ENCODE measurements at places on chromosomes 1 and 21.

DNA sequence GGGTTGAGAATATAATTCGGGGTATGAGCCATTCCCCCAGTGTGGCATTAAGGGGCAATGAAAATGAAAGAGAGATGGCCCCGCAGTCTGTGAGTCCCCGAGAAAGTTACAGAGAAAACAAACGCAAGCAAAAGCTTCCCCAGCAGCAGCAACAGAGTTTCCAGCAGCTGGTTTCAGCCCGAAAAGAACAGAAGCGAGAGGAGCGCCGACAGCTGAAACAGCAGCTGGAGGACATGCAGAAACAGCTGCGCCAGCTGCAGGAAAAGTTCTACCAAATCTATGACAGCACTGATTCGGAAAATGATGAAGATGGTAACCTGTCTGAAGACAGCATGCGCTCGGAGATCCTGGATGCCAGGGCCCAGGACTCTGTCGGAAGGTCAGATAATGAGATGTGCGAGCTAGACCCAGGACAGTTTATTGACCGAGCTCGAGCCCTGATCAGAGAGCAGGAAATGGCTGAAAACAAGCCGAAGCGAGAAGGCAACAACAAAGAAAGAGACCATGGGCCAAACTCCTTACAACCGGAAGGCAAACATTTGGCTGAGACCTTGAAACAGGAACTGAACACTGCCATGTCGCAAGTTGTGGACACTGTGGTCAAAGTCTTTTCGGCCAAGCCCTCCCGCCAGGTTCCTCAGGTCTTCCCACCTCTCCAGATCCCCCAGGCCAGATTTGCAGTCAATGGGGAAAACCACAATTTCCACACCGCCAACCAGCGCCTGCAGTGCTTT, 9.4 kb downstream of the PROX1 start:
- DNase-seq, result no peak

DNA sequence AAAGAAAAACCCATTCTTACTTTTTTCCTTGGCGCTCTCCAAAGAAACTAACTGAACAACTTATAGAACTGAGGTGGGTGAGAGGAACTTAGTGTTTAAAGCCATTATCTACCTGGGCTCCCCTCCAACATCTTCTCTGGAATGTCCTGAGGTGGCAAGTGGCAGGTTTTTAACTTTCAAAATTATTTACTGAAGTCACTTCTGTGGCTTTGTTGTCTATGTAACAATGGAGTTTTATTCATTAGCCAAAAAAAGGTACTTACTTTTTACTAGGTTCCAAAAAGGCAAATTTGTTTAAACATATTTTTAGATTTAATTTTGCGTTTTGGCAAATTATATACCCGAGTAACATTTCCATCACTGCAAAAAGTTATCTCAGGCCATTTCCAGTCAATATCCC, 2.4 kb downstream of the ENO1 start:
- no peak for DNase-seq

DNA sequence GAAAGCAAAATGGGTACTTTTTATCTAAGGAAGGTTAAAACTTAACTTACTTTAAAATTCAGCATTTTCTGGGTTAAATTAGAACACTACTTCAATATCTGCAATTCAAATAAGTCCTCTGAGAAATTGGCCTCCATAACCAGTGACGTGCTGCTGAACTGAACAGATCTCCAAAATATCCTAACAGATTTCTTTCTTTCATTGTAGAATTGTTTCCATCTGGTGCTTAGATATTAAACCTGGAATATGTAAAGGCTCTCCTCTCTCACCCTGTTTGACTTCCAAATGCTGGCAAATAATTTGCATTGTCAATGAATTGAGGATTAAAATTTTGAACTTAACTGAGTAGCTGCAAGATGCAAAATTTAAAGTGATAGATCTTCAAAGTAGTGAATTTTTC, 316.9 kb upstream of the CXADR start:
- DNase-seq, result no peak

GRCh38 chr1:183783767-183784637, 20.9 kb upstream of the RGL1 start:
- DNase-seq, result no peak

- no peak for DNase-seq
Observed at GRCh38 chr1:43368646-43369020, 822 bp upstream of the ELOVL1 start.

DNA sequence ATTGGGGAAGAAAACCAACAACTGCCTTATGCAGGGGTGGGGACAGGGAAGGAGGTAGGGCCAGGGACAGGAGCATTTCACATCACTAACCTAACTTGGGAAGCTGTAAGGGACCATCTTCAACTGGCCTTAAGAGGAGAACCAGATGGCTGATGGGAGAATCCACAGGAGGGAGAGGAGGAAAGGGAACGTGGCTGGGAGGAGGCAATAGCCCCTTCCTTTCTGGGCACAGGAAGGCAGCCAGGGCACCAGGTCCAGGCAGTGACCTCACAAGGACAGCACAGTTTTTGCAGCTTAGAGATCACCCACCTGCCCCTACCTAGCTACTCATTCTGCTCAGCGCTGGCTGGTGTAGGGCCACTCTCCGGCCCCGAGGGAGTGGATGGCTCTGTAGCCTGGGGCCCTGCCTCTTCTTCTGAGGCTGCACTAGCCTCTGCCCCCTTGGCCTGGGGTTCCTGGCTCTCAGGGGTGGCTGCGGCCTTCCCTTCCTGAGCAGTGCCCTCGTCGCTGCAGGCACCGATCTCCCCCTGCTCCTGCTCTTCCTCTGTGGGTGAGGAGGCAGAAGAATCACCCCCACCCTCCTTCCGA, 1.7 kb downstream of the MARCKSL1 start:
- DNase-seq, result no peak

DNA sequence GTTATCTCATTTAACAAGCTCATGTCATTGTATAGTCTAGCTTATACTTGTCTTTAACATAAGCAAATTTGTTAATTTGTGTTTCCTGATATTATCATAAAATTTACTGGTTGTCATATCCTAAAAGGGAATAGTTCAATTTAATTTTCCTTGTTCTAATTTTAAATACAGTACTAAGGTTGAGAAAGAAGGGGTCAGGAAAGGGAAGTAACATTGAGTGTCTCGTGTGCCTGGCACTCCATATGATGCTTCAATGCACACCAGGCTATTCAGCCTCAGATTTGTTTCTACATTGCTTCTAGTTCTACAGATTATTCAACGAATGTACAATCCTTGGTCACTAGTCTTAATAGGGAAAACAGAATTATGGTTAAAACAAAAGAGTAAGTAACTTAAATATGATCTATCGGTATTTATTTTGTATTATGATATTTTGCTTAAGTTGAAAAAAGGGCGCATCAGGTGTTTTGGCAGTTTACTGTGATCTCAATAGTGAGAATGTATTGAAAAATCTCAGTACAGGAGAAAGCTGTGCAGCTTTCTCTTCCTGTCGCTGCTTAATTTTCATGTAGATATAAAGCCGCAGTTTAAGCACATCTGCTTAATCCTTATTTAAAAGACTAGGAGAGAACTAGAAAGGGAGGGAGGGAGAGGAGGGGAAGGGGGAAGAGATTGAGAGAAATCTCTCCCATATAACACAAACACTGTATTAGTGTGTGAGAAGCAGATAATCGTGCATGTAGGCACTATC, 13.0 kb downstream of the PTPRC start:
- DNase-seq, result no peak

DNA sequence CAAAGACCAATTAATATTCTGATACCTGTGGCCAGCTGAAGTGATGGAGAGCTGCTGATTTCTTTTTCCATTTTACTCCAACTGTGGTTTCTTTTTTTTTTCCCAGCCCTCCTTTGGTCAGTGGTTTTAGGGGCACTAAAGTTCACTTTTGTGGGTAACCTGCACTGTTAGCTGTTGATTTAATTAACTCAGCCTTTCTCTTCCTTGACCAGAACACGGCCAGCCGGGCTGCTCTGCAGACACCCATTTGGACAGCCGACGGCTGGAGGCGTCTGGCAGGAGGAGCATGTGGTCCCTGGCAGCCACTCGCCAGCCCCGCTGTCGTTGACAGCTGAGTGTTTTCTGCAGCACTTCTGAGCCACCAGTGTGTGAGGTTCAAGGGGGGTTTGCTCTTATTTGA, 136.2 kb upstream of the RUNX3 start:
- no peak for DNase-seq

DNA sequence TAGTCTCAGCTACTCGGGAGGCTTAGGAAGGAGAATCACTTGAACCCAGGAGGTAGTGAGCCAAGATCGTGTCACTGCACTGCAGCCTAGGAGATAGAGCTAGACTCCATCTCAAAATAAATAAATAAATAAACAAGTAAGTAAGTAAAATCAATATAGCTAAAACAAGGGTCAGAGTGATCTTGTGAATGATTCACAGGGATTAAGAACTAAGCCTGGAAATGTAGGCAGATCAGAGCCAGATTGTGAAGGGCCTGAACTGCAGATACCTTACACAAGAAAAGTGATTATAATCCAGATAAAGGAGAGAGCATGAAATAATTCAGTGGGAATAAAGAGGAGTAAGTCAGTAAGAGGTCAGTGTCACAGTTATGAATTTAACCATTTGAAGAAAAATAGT, 41.5 kb downstream of the COP1 start:
- no peak for DNase-seq

DNA sequence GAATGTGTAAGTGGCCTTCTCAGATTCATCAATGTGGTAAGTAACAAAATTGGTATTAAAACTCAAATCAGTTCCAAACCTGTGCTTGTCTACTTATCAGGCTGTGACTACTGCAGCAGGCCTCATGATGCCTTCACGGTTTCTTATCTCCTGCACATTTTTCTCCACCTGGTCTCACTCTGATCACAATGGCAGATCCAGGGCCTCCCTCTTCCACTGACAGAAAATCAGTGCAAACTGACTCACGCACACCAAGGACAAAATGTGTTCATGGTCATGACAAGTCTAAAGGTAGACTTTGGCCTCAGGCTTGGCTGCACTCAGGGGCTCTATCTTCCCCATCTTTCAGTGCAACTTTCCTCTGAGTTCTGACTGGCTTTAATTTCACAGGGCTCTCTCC, 56.7 kb upstream of the ATP1A1 start:
- DNase-seq, result no peak

GRCh38 chr1:56060906-56061305, 518.5 kb downstream of the PLPP3 start:
- no peak for DNase-seq

DNA sequence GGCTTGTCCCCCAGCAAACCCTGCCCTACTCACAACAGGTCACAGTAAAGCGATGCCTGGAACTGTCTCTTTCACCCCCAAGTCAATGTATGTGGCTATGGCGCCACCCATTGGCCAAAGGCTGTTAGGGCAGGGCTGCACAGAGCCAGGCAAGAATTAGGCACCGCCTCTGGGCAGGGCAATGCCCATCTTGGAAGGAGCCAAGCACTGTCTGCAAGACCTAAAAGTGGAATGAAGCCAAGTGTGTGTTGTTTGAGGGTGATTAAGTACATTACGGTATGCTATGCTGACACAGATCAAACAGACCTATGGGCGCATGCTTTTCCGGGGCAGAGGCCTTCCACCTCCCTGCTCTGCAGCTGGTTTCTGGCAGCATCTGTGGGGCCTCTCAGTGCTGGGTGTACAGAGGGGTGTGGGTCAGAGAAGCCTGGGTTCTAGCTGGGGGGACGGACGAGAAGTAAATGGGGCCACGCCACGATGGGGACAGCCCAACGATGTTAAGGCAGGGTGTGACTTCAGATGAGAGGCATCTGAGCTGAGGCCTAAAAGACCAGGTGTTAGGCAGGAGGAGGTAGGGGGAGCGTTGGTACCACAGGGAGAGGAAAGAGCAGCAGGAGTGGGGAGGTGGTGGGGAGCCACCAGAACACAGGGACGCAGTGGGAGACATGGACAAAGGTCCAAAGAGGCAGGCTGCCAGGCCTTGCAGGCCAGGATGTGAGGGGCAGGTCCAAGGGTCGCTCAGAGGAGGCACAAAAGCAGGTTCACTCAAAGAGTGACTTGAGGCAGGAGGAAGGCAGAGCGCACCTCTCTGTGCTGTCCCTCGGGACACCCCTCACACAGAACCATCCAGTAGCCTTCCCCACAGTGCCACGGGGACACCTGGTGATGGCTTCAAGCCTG, 49.8 kb downstream of the ACOT7 start:
- DNase-seq, result no peak

DNA sequence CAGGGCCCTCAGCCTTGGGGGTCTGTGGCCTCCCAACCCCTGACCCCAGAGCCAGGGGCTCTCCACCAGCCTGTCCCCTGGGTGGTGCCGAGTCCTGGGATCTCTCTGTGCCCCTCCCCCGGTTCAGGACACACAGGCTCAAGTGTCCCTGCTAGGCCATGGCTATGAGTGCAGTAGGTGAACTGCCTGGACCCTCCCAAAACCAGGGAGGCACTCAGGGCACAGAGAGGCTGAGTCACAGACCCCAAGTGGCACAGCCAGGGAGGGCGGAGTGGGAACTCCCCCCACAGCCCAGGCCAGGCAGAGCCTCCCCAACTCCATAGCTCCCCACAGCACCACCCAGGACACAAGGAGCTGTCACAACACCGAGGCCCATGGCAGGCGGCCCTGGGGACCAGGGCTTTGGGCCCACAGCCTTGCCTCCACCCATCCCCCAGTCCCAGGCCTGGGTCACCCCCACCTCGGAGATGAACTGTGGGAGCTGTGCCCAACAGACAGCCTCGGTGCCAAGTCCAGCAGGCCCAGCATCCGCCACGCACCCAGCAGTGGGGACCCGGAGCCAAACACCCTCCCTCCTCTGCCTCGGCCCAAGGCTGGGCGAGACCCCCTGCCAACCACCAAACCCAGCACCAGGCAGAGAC, 3.2 kb downstream of the DVL1 start:
- DNase-seq, result no peak

DNA sequence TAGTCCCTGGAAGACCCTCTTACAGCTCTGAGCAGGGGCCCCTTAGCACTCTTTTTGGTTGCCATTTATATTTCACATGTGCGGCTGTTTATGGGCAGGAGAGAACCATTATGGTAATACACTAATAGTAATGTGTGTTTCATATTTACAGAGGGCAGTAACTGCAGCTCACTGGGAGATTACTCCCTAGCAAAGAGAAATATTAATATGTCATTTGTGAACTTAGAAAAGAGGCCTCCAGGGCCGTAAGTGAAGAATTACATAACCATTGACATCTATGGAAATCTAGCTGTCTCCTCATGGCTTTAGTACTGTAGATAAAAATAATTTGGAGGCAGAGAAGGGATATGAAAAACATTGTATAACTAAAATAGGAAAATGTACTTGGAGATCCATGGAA, 23.4 kb upstream of the RGS16 start:
- DNase-seq, result no peak

- DNase-seq, result no peak
Observed at GRCh38 chr1:229567109-229567868, 8.8 kb upstream of the ABCB10 start.

Data from esophagus squamous epithelium (tissue), 5 donors.